ENCODE measurements at places on chromosomes 1 and 21.
A peak's percentile ranks its signal among the peaks of the same experiment; 100 is the strongest.

DNA sequence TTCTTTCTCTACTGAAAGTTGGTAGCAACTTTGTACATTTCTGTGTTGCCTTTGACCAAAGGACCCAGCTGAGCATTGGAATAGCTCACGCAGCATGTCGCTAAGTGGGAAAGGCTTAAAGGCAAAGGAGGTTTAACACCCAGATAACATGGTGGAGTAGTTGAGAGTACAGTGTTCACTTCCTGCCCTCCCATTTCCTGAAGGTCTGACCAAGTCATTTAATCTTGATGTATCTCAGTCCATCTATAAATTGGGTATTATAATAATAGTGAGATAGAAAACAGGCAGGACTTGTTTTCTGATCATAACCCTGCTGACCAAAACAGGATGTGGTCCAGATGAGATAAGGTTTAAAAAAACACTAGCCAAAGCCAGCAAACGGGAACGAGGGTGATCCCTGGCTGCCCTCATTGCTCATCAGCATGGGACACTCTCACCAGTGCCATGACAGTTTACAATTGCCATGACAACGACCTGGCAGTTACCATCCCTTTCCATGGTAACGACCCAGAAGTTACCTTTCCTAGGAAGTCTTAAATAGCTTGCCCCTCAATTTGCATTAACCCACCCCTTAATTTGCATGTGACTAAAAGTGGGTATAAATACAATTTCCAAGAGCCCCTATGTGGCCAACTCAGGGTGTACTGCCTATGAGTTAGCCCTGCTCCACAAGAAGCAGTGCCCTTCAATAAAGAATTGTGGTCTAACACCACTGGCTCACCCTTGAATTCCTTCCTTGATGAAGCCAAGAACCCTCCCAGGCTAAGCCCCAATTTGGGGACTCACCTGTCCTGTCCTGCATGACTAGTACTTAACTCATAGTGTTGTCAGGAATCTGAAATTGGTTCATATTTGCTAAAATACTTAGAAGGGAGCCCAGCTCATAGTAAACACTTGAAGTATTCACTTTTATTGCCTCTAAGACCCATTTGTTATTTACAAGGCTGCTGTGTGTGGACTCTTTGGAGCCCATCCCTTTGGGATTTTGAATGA lies 28.4 kb upstream of the FHAD1 start:
- DNase-seq: no peak

DNA sequence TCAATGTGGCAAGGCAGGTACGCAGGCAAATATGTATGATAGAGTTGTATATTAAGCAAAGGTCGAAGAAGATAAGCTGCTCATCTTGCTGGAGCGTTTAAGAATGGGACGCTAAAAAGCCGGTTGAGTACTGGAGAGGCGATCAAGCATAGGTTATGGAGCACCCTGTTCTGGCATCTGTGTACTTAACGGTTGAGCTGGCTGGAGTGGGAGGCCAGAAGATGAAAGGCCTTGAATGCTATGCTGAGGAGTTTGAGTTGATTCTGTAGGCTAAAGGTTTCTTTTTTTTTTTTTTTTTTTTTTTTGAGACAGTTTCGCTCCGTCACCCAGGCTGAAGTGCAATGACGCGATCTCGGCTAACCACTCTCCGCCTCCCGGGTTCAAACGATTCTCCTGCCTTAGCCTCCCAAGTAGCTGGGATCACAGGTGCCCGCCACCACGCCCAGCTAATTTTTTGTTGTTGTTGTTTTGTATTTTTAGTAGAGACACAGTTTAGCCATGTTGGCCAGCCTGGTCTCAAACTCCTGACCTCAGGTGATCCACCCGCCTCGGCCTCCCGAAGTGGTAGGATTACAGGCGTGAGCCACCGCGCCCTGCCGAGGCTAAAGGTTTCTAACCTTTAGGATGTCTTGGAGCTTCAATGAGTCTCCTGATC lies 850 bp upstream of the KHDC4 start:
- no peak for DNase-seq

DNA sequence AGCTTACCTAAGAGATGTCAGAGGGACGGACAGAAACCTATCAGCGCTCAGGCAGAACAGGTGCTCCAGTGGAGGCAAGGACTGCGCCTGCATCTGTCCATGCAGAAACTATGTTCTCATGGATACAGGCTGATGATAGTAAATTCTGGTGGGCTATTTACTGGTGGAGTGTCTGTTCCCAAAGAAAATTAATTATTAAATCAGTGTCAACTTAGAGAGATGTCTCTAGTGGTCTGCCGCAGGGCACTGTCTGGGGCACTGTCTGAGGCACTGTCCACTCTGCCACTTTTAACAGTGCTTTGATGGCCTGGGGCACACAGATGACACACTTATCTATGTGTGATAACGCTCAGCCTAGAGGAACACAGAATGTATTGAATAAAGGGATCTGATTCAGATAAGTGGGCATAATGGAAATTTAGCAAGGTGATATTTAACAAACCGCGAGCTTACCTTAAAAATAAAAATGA lies 148.1 kb downstream of the RGS7 start:
- DNase-seq: no peak

DNA sequence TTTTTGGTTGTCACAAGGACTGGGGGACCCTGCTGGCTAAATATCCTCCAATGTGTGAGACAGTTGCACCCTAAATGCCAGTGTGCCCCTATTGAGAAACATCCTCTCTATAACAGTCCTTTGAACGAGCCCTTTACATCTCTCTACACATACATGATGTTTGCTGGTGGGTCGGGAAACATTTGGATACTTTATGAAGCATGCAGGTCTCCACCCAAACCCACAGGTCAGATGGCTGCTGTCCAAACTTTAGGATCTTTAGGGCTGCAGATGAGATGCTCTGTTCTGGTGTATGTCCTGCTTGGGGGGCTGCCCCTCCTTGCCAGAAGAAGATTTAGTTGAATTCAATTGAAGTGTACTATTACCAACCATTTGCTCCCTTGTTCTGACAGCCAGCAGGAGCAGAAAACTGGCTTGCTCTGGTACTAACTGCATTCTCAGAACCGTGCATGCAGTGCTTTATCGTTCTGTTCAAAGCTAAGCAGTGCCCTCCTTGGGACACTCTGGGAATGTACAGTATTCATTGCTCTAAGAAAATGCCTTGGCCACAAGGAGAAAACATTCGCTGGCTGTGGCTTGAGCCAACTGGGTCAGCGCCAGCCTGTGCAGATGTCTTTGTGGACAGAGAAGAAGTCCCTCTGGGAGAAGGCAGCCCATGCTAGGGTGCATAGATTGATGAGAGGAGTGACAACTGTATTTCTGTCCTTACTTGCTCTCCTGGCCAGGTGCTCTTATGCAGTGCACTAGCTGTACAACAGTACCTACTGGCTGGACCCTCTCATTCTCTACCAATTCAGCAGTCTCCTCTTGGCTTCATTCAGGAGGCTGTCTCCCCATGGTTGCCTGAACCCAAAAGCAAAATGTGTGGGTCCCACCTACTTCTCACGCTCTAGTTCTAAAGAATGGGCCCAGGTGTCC lies 61.4 kb upstream of the DIRAS3 start:
- DNase-seq: no peak

GRCh38 chr21:45763506-45763905 lies 120.0 kb downstream of the PCBP3 start:
- DNase-seq: no peak

DNA sequence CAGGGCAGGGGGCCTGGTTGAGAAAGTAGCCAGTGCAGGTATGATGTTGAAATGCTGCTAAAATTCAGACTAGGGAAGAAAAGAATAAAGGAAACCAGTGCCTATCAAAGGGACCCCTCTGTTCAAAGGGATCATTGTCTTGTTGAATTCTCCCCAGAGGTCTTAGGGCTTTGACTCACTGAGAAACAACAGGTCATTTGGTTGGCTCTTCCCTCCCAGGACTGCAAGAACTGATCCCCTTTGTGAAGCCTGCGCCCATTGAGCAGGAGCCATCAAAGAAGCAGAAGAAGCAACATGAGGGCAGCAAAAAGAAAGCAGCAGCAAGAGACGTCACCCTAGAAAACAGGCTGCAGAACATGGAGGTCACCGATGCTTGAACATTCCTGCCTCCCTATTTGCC lies 11.8 kb upstream of the CELSR2 start:
- DNase-seq: no peak

GRCh38 chr1:101302831-101303511 lies 66.2 kb downstream of the S1PR1 start:
- no peak for DNase-seq

- DNase-seq: no peak
Measured at GRCh38 chr21:25528515-25528914, 78.8 kb downstream of the MRPL39 start.

DNA sequence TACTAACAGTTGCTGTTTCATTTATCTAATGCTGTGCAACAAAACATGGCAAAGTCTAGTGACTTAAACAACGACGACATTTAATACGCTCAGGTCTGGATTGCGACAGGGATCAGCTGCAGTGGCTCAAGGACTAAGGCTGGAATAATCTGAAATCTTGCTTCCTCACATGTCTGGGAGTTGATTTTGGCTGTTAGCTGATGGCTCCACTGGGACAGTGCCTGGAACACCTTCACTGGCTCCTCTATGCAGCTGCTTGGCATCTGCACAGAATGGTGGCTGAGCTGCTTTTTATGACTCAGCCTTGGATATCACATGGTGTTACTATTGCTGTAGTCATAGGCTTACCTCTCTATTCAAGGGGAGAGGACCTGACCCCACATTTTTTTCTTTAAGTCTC lies 24.0 kb upstream of the BTG3 start:
- DNase-seq: no peak

DNA sequence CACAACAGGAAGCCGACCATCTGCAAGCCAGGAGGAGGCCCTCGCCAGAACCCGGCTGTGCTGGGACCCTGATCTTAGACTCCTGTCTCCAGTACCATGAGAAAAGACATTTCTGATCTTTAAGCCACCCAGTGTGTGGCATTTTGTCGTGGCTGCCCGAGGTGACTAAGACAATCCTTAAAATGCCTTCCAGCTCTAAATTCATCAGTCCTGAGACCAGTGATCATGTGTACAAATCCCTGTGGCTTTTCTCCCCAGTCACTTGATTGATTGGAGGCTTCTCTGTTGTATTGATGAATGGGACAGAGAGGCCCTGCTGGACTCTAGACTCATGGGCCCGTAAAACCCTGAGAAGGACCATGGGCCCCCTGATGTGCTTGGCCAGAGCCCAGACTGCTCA lies 36.1 kb downstream of the B3GALT5 start:
- no peak for DNase-seq

- no peak for DNase-seq
Measured at GRCh38 chr1:96374076-96374762, 347.4 kb upstream of the PTBP2 start.

DNA sequence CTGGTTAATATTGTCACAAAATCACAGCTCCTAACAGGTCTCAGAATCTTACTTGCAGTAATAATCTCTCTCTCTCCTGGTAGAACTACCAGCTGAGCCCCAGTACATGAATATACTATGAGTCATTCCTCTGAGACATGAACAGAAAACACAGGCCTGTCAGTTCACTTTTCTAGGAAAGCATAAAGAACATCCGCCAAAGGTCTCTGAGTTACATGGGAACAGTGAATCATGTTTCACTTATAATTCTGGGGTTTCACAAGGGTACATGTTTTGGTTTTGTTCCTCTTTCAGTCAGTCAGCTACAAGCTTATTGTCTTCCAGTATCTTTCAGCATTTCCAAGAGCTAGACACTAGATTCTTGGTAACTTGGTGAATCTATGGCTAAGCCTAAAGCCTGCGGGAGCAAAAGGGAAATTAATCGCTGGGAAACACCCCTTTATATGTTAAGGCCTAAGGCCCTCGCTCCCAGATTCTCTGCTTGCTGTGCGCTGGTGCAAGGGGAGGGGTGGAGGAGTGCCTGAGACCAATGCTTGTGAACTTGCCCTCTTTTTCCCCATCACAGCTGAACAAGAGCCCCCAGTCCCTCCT lies 31.7 kb downstream of the IFNGR2 start:
- peak; percentile 84 for DNase-seq

GRCh38 chr1:20865001-20865400 lies 77.9 kb upstream of the HP1BP3 start:
- DNase-seq: no peak

DNA sequence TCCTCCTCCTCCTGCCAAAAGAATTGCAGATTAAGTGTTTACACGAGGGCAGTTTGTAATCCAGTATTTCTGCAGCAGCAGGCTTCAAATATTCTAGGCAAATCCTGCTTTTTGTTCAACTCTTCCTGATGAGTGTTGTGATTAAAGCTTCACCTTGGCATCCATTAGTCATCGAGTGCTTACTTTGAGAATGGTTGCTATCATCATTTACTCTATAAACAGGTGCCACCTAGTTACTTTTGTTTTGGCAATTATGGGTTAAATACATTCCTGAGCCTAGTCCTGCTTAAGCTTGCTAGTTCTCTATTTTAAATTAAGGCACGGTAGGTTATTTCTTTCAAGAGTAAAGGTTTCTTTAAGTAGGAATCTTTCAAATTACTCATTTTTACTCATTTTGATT lies 20.3 kb downstream of the PDC start:
- no peak for DNase-seq

- no peak for DNase-seq
Measured at GRCh38 chr1:5888606-5889211, 103.5 kb downstream of the NPHP4 start.

- DNase-seq: no peak
Measured at GRCh38 chr1:173832748-173833147, 8.1 kb upstream of the CENPL start.

DNA sequence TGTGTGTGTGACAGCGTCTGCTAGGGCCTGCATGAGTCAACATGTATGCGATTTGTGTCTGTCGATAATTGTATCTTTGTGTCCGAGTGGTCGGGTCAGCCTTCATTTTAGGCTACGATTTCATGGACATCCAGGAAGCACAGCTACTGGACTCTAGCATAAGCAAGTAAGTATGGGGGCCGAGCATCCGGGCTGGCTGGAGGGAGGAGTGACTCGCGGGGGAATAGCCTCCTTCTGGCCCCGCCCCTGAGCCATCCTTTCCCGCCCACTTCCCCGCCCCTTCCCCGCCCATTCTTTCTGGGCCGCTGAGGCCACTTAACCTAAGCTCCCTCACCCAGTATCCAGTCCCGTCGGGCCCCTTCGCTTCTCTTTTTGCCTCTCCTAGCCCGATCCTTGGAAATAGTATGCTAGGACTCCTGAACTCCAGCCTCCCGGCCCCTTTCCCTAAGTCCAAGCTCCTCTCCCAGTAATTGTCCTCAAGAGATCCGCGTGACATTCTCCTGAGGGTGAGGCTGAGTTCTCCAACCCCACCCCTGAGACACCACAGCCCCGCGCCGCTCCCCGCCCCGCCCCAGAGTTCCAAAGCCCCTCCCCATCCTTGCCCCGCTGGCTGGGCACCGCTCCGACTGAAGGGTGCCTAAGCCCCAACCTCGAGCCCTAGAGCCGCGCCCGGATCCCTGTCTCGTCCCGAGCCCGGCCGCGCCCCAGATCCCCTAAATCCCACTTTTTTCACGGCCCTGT lies 1.2 kb downstream of the MAP3K6 start:
- DNase-seq: peak; percentile 98

- DNase-seq: no peak
Measured at GRCh38 chr1:75542818-75543570, 67.9 kb downstream of the SLC44A5 start.
